Anterior cingulate cortex (tissue), 58 donors: ENCODE measurements at places on chromosomes 7 and 10.

DNA sequence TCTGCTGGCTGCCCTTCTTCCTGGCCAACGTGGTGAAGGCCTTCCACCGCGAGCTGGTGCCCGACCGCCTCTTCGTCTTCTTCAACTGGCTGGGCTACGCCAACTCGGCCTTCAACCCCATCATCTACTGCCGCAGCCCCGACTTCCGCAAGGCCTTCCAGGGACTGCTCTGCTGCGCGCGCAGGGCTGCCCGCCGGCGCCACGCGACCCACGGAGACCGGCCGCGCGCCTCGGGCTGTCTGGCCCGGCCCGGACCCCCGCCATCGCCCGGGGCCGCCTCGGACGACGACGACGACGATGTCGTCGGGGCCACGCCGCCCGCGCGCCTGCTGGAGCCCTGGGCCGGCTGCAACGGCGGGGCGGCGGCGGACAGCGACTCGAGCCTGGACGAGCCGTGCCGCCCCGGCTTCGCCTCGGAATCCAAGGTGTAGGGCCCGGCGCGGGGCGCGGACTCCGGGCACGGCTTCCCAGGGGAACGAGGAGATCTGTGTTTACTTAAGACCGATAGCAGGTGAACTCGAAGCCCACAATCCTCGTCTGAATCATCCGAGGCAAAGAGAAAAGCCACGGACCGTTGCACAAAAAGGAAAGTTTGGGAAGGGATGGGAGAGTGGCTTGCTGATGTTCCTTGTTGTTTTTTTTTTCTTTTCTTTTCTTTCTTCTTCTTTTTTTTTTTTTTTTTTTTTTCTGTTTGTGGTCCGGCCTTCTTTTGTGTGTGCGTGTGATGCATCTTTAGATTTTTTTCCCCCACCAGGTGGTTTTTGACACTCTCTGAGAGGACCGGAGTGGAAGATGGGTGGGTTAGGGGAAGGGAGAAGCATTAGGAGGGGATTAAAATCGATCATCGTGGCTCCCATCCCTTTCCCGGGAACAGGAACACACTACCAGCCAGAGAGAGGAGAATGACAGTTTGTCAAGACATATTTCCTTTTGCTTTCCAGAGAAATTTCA, 1.7 kb downstream of the ADRB1 start:
- no peak for DNase-seq

DNA sequence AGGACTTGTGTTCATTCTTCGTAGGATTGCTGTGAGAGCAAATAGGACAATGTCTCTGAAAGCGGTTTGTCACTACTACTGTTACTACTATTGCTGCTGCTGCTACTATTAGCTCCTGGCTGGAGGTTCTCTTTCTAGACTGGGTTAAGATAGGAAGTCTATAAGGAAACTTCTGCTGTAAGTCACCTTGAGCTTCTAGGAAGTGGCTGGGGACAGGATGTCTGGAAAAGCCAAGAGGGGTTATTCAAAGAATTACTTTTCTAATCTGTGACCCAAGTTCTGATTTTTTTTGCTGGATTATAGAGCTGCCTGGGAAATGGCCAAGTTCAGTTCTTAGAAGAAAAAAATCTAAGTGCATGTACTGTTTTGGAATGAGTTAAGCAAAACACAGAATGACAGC, 62.2 kb downstream of the NAMPT start:
- no peak for DNase-seq

DNA sequence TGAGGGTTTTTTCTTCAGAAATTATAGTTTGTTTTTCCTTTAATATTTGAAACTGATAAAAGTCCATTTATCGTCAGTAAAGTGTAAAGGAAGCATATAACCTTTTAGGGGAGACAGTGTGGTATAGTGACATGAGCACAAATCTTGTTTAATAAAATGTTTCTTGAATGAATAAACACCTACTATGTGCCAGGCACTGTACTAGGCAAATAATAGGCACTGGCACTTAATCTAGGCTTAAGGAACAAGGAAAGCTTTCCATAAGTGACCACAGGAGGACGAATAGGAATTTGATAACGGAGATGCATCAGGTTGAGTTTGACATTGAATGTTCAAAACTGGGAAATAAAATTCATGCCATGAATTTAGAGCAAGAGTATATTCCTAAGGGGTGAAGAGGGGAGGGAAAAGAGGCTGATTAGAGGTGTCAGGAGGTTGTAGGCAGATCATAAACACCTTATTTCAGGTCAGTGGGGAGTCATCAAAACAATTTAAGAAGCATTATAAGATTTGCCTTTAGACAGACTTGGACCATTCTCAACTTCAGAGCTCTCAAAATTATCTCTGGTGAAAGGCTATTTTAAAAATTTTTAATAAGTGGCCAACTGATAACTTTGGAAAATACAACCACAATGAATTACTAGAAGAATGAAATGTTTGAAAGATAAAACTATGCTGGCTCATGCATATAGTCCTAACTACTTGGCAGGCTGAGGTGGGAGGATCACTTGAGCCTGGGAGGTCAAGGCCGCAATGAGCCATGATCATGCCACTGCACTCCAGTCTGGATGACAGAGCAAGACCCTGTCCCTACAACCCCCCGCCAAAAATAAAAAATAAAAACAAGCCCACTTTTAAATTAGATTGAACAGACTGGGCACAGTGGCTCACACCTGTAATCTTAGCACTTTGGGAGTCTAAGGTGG, 22.4 kb downstream of the RALA start:
- no peak for DNase-seq

DNA sequence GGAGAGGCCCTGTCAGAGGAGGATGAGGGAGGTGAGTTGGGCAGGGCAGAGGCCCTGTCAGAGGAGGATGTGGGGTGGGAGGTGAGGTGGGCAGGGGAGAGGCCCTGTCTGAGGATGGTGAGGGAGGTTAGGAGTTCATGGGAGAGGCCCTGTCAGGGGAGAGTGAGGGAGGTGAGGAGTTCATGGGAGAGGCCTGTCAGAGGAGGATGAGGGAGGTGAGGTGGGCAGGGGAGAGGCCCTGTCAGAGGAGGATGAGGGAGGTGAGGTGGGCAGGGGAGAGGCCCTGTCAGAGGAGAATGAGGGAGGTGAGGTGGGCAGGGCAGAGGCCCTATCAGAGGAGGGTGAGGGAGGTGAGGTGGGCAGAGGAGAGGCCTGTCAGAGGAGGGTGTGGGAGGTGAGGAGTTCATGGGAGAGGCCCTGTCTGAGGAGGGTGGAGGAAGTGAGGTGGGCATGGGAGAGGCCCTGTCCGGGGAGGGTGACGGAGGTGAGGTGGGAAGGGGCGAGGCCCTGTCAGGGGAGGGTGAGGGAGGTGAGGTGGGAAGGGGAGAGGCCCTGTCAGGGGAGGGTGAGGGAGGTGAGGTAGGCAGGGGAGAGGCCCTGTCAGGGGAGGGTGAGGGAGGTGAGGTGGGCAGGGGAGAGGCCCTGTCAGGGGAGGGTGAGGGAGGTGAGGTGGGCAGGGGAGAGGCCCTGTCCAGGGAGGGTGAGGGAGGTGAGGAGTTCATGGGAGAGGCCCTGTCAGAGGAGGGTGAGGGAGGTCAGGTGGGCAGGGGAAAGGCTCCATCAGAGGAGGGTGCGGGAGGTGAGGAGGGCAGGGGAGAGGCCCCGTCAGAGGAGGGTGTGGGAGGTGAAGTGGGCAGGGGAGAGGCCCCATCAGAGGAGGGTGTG, 73.7 kb downstream of the INPP5A start:
- DNase-seq, result no peak

GRCh38 chr10:115030483-115031200, 62.5 kb upstream of the ATRNL1 start:
- DNase-seq, result no peak

- DNase-seq, result no peak
These were observed 329.0 kb downstream of the RNLS start for GRCh38 chr10:88254091-88254490.

GRCh38 chr10:130135676-130136225, 440 bp upstream of the GLRX3 start:
- no peak for DNase-seq

DNA sequence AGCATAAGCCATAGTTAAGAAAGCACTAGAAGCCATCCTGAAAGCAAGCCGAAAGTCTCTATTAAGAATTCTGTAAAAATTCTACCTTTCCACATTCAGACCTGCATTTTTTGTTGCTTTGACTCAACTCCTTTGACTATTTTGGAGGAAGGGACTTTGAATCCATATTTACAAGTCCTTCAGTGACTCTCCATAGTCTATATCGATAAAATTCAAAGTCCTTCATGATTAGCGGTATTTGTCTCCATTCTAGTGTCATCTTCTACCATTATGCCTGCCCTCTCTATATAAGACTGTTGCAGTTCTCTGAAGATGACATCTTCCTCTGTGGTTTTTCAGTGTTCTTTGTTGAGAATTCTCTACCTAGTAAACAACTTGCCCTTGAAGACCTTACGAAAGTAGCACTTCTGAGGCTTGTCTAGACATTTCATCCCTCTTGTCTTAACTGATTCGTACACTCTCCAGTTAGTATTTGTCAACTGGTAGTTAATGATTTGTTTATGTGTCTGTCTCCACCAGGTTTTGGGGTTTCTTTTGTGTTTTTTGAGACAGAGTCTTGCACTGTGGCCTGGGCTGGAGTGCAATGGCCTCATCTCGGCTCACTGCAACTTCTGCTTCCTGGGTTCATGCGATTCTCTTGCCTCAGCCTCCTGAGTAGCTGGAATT, 1.7 kb downstream of the CCSER2 start:
- DNase-seq, result no peak

DNA sequence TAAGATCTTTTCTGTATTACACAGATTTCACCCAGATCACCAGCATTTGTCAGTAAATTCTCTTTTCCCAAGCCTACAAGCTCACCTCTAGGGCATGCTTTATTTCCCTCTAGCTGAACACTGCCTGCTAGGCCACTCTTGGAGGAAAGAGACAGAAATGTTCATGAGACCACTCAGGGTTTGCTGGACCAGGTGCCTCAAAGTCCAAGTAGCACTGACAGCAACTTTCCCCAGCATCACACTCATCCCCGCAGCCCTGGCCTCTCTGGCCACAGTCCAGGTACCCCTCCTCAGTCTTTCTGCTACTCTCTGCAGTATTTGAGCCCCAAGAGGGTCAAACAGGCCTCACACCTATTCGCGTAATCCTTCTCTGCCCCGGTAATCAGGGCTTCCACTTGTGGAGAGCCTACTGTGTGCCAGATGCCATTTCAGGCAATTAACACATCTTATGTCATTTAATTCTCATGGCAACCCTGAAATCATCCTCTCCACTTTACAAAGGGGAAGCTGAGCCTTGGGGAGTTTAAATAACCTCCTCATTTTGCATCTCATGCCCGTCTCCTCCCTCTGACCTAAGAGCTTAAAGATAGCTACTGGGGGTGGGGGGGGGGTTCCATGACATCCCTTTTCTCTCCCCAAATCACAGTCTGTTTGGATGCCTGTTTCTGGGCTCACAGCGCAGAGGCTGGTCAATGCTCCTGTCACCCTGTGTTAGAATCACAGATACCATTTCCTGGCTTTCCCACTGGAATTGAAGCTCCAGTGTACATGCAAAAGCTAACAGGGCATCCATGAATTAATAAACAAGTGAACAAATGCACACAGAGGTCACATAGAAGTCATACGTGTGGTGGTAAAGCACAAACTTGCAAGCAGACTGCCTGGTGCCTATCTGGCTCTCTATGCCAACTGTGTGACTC, 88.5 kb downstream of the PRLHR start:
- no peak for DNase-seq

- no peak for DNase-seq
These were observed 513.0 kb upstream of the ANKRD30A start for GRCh38 chr10:36612436-36612835.

GRCh38 chr10:43252783-43253341, 14.0 kb downstream of the RASGEF1A start:
- DNase-seq, result no peak
